ENCODE measurements at places on chromosomes 3 and 15. TPM values are rescaled to one million over a fixed set of nuclear protein-coding genes. Genes with fewer than 3 reads are reported as not detected.

DNA sequence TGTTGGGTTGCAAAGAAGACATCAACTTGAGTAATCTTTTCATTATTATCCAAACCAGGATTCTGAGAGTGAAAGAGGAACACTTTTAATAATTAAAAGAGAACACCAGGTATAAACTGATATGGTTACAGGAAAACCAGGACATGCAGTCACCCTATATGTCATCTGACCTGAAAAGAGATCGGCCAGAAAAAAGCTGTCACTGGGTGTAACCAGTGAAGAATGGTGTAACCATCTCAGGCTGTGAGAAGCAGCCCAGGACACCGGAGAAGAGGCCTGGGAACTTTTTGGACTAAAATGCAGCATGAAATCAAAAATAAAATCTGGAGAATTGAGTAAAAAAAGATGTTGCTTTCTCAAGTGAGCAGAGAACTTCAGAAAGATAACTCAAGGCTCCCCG lies 10.1 kb upstream of the CCDC80 start:
- DNase-seq = no peak

- DNase-seq = no peak
These were observed 261.9 kb upstream of the SUCLG2 start for GRCh38 chr3:67916353-67916752.

- DNase-seq = no peak
These were observed 14.8 kb downstream of the CHCHD6 start for GRCh38 chr3:126718561-126719445.

- DNase-seq = no peak
These were observed 17.1 kb downstream of the LDHAL6B start for GRCh38 chr15:59223736-59224135.

DNA sequence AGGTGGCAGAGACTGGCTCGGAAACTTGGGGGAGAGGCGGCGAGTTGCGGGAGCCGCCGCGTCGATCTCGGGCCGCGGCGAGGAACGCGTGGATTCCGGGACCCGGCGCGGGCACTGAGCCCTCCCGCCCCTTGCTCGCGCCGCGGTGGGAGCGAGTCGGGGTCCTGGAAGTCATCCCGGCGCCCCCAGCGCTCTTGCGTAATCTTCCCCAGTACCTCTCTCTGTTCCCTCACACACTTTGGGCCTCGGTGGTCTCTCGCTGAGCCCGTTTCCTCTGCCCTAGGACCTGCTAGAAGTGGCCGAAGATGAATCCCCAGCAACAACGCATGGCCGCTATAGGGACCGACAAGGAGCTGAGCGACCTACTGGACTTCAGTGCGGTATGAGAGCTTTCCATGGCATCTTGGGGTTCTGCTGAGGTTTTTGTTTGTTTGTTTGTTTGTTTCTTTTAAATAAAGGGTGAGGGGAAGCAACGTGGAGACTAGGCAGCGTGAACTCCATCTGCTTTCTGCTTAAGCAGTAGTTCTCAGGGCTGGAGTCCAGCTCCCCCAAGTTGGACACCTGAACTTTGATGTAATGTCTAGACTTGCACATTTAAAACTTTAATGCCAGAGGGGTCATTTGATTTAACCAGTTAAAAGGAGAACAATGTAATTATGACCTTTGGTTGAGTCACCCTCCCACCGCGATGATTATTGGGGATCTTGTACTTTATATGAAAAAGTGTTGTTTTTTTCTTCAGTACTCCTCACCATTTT lies 1.3 kb downstream of the TCF12 start:
- DNase-seq = peak; percentile 71

The CHRD gene
- 16.1 TPM for total RNA-seq

Data from pancreas (tissue), 10 donors.